Stimulated activated CD4-positive, alpha-beta T cell treated with anti-CD3 and anti-CD28 coated beads, Interleukin-2, amount 100 ng/mL, for 4 hours (primary cell): ENCODE measurements at places on chromosomes 11 and 22.
A peak's percentile ranks its signal among the peaks of the same experiment; 100 is the strongest.

DNA sequence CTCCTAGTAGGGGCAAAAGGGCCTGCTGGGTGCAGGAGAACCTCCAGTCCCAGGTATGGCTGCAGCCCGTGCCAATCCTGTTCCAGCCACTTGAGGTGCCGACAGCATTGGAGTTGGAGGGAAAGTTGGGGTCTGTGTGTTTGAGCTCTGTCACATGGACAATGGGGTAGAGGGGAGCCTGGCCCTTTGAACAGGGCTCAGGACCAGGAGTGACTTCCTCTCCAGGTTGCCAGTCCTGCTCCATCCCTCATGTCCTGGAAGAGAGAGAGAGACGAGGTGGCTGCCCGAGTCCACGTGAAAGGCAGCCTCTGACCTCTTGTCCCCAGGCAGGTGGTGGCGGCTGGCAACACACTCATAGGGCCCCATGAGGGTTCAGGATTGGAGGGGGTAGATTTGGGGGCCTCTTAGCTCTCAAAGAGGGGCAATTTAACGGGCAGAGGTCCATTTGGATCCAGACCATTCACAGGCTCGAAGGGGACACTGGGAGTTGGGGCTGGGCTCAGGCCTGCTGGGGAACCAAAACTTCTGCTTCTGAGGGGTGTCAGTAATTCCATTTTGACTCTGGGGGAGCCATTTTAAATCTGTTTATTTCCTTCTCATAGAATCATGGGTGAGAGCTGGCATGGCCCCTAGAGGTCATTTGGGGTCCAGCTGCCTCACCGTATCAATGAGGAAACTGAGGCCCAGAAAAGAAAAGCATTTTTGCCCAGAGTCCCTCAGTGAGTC is 4.1 kb downstream of the ADORA2A start:
- no peak for DNase-seq

DNA sequence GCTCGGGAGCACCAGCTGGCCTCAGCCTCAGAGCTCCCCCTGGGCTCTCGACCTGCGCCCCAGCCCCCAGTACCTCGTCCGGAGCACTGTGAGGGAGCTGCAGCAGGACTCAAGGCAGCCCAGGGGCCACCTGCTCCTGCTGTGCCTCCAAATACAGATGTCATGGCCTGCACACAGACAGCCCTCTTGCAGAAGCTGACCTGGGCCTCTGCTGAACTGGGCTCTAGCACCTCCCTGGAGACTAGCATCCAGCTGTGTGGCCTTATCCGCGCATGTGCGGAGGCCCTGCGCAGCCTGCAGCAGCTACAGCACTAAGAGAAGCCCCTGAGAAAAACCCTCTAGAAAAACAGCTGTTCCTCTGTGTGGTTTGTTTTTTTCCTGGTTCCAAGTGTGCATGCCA is 918 bp upstream of the FAM89B start:
- DNase-seq = no peak

GRCh38 chr11:89625171-89625570 is 84.9 kb upstream of the TRIM77 start:
- no peak for DNase-seq

- DNase-seq = no peak
These were observed 561.0 kb downstream of the OPCML start for GRCh38 chr11:132971351-132971750.

- no peak for DNase-seq
These were observed 92.9 kb upstream of the USP47 start for GRCh38 chr11:11748706-11749365.

DNA sequence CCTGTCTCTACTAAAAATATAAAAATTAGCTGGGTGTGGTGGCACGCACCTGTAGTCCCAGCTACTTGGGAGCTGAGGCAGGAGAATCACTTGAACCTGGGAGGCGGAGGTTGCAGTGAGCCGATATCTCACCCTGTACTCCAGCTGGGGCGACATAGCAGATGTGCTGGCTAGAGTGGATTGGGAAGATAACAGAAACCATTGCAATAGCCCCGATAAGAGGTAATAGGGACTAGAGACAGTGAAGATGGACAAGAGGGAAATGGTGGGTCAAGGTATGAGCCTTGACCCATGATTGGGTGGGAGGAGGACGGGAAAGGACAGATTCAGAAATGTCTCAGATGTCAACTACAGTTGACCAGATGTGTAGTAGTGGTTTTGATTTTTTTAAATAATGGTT is 6.1 kb downstream of the SWAP70 start:
- no peak for DNase-seq

DNA sequence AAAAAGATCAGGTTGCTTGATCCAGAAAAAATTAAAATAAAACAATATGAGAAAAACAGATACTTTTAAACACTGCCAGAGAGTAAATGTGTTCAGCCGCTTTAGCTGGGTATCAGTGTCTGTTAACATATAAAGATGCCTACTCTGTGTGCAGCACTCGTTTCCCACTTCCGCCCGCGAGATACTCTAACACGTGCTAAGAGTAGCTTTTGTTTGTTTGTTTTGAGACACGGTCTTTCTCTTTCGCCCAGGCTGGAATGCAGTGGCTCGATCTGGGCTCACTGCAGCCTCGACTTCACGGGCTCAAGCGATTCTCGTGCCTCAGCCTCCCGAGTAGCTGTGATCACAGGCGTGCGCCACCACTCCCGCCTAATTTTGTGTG is 531 bp upstream of the MEN1 start:
- DNase-seq = no peak

GRCh38 chr22:24554313-24555164 is at the start of gene GUCD1:
GUCD1 (minus strand) TSS chr22:24555138; CDS start chr22:24554991, 147 bp downstream.
- DNase-seq = peak; percentile 6

- DNase-seq = no peak
These were observed 116.1 kb downstream of the UVRAG start for GRCh38 chr11:75931124-75931523.

GRCh38 chr11:48384670-48385069 is 18.4 kb upstream of the OR4C5 start:
- DNase-seq = no peak

GRCh38 chr22:27218012-27218920 is 560.9 kb downstream of the MIAT start:
- DNase-seq = no peak

DNA sequence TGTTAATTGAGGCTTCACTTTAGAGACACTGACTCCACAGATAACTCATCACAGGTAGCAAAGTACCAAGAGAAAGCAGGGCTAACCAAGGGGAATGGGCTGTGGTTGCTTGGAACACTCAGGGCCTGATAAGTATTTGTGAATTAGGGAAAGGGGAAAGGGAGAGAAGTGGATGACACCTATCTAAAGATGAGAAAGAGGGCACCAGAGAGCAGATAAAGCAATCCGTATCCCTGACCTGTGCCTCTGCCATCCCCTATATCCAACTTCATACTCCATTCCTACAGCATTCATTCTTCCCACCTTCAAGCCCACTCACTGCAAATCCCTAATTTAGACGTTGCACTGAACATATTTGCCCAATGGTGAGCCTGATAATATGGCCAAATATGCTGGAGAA is 43.0 kb upstream of the API5 start:
- no peak for DNase-seq

- DNase-seq = no peak
These were observed 339.9 kb downstream of the SOX6 start for GRCh38 chr11:16016468-16016829.

DNA sequence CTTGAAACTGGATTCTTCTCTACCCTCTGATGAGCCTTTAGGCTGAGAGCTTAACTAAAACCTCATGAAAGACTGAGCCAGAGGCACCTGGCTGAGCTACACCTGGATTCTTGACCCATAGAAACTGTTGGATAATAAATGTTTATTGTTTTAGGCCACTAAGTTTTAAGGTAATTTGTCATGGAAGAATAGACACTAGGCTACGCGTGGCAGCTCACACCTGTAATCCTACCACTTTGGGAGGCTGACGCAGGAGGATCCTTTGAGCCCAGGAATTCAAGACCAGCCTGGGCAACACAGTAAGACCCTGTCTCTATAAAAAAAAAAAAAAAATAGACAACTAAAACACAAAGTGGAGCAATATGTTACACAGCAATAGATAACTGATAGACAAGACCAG is 29.2 kb upstream of the UPB1 start:
- DNase-seq = no peak
